ENCODE measurements at places on chromosomes 1 and 21.

GRCh38 chr1:239302696-239303095 is 83.7 kb upstream of the CHRM3 start:
- no peak for DNase-seq

- DNase-seq: peak; percentile 84
These were observed 46.8 kb upstream of the A3GALT2 start for GRCh38 chr1:33367485-33368405.

DNA sequence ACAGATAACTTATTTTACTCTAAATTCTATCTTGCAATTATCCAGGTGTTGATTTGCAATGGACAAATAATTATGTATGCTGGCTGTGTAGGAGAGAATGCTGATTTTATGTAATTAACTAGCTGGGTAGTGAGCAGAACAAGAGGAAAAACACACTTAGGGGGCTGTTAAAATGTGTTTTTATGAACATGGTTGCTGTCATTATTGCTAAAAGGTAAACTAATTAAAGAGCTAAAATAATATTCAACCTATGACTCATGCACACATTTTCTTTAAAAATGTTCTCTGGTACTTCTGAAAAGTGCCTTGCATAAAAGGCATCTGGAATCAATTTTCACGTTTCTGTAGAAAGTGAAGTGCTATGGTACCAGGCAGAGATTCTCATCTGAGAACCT is 192.8 kb upstream of the C8B start:
- no peak for DNase-seq

GRCh38 chr1:236888903-236889302 is 93.8 kb downstream of the MTR start:
- no peak for DNase-seq

DNA sequence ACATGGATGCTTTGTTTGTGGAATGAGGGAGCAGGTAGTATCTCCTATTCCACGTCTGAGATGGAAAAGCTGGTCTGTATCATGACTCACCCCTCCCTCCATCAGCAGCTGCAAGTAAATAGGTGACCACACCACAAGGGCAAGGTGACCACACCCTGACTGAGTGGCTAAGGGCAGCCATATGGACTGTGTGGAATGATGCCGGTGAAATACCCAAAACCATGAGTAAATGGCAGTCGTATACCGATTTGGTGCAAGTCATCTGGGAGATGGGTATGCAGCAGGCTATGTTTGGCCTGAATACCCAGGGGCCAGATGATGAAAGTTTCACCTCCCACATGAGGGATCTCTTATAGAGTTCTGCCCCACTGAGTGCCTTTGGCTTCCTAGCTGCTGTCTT is 15.8 kb upstream of the UBE2U start:
- DNase-seq: no peak

DNA sequence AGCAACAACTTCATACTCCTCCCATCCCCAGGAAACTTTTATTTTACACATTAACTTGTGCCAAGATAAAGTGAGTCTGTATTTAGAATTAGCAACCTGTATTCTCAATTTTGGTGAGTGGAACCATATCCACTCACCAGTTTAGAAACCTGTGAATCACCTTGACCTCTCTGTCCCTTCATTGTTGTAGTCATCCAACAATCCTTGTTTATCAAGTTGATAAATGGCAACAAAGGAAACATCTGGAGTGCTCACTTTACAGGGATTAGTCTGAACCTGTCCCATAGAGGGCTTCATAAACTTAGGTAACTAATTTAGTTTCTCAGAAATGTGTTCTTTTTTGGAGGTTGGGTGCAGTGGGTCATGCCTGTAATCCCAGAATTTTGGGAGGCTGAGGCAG is 3.9 kb upstream of the CLSPN start:
- no peak for DNase-seq

GRCh38 chr1:179120736-179121135 is 38.9 kb downstream of the TOR3A start:
- DNase-seq: no peak

Measured in CD4-positive, alpha-beta T cell treated with Interleukin-4 for 1 hour (primary cell).